ENCODE measurements at places on chromosomes 16 and 17. TPM values are rescaled to one million over a fixed set of nuclear protein-coding genes. Genes with fewer than 3 reads are reported as not detected.

The DNAAF8 gene
- total RNA-seq, result 1.2 TPM

The TBC1D3 gene
- not detected for total RNA-seq

The CX3CL1 gene
- under 0.01 TPM for total RNA-seq

The ZNF469 gene
- 9.8 TPM for total RNA-seq

The METTL23 gene
- 21.0 TPM for total RNA-seq

The CDRT15 gene
- total RNA-seq, result not detected

The PRAC1 gene
- not detected for total RNA-seq

The CHST4 gene
- not detected for total RNA-seq

The FOXF1 gene
- 6.4 TPM for total RNA-seq

The C16orf54 gene
- total RNA-seq, result not detected

The HOXB7 gene
- 3.3 TPM for total RNA-seq

All from smooth muscle cell of the umbilical artery (primary cell).